NCI-H1417 treated with DMSO at 0.1 percent for 48 hours (cell line): ENCODE measurements at places on chromosomes 1 and 21.

- DNase-seq: no peak
These were observed 24.9 kb downstream of the USP25 start for GRCh38 chr21:15754640-15755039.

DNA sequence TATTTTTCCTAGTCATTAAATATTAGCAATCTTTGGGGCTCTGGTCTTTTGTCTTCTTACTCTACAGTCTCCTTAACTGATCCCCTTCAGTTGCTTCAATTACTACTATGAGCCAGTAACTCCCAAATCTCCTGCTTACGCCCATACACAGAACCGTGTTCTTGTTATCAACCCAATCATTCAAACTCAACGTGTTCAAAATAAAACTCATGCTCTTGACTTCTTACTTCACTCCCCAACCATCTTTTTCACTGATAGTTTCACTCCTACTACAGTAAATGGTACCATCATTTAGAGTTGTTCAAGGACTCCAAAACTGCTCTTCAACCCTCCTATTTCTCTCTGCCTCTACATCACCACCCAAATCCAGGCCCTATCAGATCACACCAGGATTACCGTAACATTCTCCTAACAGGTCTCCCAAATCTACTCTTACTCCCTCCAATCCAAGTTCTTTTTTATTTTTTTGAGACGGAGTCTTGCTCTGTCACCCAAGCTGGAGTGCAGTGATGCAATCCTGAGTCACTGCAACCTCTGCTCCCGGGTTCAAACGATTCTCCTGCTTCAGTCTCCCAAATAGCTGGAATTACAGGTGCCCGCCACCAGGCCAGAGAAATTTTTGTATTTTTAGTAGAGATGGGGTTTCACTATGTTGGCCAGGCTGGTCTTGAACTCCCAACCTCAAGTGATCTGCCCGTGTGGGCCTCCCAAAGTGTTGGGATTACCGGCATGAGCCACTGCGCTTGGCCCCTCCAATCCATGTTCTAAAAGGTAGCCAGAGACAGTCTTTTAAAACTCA is 3.0 kb downstream of the YARS1 start:
- no peak for DNase-seq

- DNase-seq: no peak
These were observed 116.2 kb downstream of the KCNJ6 start for GRCh38 chr21:37800057-37800455.

DNA sequence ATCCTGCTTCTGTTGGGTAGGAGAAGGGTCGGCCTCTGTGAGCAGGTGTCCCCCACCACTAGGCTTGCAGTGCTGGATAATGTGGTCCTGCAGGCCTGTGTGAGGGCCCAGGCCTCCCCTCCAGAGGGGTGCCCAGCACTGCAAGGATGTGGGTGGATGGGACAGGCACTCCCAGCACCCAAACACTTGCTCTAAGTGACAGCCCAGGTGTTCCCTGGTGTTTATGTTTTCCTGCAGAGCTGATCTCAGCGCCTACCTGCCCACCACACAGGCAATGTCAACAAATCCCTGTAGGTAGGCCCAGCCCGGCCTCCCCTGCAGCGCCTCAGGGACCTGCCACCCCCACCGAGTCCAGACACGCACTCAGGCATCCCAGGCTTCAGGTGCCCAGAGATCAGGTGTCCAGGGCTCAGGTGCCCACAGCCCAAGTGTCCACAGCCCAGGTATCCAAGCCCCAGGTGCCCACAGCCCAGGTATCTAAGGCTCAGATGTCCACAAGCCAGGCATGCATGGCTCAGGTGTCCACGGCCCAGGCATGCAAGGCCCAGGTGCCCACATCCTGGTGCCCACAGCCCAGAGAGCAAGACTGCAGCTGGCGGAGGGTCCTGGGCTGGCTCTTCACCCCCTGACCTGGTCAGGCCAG is 59.2 kb downstream of the WNT9A start:
- DNase-seq: no peak

DNA sequence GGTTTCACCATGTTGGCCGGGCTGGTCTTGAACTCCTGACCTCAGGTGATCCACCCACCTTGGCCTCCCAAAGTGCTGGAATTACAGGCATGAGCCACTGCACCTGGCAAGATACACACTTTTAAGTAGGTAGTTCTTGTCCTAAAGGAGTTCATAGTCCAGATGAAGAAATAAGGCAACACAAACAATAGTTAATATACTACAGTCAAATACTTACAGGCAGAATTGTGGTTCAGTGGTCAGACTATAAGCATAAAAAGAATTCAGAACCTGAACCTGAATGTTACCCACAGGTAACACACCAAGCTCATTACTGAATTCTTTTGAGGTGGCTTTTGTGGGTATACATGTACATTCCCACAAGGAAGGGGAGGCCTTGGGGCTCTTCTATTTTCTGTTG is 1.8 kb downstream of the SDHB start:
- DNase-seq: no peak
